ENCODE measurements at places on chromosomes 11 and 22.

- DNase-seq, result no peak
These were observed 405.8 kb downstream of the NTM start for GRCh38 chr11:131776211-131776610.

GRCh38 chr11:105315287-105315686 is 175.7 kb upstream of the CARD18 start:
- DNase-seq, result no peak

DNA sequence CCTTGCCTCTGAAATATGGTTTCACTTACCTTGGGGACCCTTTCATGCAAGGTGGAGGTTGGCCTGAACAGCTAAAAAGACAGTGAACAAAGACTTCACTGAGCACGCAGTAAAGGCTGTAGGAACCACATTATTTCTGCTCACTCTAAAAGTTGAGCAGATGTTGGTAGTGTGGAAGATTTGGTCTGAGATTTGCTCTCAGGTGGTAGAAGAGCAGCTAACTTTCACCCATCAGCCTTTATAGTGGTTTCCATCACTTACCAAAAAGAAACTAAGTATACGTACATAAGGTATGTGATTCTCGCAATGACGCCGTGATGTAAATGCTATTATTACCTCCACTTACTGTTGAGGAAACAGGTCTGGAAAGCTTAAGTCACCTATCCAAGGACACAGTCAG is 47.3 kb downstream of the PRR5L start:
- DNase-seq, result no peak

DNA sequence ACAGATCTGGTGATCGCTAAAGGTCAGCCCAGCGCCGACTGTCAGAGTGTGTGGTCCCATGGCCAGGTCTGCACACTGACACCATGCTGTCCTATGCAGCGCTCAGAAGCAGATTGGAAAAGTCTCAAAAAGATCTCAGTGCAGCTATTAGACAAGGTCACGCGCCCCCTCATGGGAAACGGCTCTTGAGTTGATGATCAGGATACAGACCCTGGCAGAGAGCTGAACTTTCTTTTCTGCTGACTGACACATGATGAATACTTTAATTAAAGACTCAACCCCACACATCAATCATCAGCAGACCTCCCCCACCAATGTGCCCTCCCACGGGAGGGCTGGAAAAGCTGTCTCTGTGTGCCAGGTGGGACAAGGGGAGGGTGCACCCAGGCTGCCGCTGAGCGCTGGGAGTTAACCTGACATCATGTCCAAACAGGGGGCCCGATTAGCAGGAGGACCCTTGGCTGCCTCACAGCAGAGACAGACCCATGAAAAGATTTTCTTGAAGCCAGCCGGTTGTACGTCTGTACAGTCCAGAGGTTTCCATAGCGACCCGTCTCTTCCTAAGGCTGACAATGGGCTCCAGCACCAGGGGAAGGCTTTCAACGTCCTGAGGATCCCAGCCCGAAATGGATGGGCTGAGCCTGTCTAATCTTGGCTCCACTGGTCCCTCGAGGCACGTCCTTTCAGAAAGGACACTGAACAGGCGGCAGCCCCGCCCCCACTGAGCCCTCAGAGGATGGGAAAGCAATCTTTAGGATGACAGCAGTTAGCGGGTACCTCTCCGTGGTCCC is 26.9 kb downstream of the RASD2 start:
- DNase-seq, result no peak

- no peak for DNase-seq
These were observed 28.5 kb upstream of the SMIM38 start for GRCh38 chr11:69127081-69127850.
